ENCODE measurements at places on chromosomes 7 and 10.

DNA sequence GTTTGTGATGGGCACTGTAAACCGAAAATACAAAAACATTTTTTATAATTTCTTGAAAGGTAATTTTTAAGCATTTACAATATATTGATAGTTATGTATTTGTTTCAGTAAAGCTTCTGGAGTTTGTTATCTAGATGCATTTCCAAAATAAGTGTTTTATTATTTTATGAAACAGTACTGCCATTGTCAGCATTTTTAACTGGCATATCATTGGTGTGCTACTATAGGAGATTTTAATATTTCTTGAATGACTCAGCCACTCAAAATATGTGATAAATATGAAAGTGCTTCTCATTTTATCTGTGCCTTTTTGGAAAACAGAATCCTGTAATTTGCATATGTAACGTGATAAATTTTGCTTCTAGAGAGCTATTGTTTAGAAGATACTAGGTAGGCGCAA lies 97.9 kb downstream of the ANKIB1 start:
- DNase-seq, result no peak

DNA sequence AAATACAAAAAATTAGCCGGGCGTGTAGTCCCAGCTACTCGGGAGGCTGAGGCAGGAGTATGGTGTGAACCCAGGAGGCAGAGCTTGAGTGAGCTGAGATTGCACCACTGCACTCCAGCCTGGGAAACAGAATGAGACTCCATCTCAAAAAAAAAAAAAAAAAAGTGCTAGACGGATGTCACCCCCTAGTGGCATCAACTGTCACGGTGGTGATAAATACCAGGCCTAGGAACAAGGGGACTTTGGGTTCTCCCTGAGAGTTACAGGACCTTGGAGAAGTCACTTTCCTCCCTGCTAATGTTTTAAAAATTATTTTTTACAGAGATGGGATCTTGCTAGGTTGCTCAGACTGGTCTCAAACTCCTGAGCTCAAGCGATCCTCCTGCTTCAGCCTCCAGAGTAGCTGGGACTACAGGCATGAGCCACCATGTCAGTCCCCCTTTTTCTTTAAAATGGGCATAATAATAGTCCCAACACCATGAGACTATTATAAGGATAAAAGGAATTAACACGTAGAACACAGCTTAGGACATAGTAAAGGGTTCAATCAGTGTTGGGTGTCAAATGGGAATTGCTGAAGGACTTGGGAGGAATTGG lies 2.6 kb upstream of the TMEM130 start:
- no peak for DNase-seq

DNA sequence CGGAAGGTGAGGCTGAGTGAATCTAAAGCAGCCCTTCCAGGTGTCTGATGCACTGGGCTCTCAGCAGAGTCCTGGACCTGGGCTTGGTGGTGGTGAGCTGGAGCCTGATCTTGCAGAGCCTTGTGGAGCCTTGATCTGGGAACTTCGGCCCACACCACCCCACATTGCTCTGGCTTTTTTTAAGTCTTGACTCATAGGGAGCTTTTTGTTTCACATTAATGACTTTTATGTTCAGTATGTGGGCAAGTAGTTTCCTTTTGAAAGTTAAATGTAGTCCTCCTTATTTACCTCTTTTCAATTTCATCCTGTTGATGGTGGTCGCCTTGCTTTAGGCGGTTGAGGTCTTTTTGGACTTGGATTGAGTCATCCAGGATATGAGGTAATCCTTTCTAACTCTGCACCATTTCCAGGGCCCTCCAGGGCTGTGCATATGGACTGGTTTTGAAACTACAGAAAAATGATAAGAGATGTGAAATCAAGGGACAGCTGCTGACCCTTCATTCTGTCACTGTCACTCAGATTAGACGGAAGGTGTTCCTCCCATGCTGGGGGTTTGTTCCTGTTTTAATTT lies 2.9 kb upstream of the NRAP start:
- DNase-seq, result no peak

GRCh38 chr7:73308074-73308664 lies 457 bp downstream of the NSUN5 start:
- no peak for DNase-seq

DNA sequence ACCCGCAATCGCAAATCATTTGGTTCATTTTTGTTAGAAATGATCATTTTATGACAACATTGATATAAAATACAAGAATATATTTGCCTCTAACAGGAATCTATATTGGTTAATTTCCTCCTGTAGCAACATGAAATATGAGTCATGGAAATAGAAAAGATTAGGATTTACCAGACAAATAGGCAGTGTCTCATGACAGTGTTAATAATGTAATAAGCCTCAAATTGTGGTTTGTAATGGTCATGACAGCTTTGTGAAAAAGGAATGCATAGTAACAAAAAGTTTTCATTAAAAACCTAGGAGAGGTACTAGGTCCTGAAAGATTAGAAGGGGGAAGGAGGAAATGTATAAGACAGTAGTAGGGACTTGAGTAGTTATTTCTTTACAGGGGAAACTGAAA lies 7.9 kb upstream of the SLK start:
- no peak for DNase-seq

DNA sequence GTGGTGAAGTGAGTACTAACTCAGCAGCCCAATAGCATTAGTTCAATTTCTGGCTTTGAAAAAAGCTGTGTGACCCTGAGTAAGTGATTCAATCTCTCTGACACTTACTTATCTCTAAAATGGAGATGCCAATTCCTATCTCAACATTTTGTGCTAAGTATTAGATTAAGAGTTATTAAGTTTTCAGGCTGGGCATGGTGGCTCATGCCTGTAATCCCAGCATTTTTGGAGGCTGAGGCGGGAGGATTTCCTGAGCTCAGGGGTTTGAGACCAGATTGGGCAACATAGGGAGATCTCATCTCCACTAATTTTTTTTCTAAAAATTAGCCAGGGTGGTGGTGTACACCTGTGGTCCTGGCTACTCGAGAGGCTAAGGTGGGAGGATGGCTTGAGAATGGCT lies 109.5 kb downstream of the PRTFDC1 start:
- no peak for DNase-seq

GRCh38 chr7:98329100-98329790 lies 47.8 kb downstream of the BRI3 start:
- DNase-seq, result no peak

DNA sequence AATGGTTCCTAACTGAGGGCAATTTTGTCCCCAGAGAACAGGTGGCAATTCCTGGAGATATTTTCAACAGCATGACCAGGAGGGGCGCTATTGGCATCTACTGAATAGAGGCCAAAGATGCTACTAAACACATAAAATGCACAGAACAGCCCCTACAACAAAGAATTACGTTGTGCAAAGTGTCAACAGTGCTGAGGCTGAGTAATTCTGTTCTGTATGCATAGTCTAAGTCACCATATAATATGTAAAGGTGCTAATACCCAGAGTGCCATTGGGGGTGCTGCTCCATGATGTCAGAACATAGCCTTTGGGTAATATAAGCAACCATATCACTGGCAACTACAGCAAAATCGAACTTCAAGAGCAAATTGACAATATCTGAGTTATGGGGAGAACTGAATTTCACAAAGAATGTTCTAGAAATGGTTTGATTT lies 213.3 kb upstream of the PHYHIPL start:
- DNase-seq, result no peak

All from GM04504 (cell line).